ENCODE measurements at places on chromosomes 7 and 10.
A peak's percentile ranks its signal among the peaks of the same experiment; 100 is the strongest.

DNA sequence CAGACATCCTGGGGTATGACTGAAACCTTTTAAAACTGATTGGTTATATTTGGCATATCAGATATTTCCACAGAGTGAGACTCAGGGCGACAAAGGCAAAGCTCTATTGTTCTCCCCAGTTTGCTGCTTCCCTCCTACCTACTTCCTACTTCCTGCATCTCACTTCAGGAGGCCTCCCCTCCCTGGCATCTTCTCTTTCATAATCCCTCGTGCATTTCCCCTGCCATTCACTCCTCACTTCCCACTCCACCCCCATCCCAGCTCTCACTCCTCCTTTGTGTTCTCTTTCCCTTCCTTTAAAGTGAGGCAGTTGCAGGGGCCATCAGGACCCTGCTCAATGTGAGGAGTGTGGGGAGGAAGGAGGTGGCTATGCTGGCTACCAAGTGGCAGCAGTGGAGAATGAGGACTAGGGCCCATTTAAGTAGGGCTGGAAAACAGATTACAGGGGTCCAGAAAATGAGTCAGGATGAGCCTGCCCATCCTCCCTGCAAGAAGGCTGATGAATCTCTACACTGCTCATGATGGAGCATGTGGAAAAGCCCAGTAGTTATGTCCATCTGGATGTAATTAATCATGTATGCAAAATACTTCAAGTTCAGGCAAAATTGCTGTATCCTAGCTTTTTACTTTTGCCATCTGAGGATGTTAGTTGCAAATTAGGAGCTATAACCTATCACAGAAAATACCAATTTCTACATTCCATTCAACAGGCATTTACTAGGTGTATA lies 311.8 kb upstream of the IMMP2L start:
- DNase-seq, result no peak

- DNase-seq, result no peak
Measured at GRCh38 chr7:128270826-128271272, 29.8 kb downstream of the LEP start.

- DNase-seq, result no peak
Measured at GRCh38 chr7:5477723-5478531, 54.3 kb upstream of the TNRC18 start.

DNA sequence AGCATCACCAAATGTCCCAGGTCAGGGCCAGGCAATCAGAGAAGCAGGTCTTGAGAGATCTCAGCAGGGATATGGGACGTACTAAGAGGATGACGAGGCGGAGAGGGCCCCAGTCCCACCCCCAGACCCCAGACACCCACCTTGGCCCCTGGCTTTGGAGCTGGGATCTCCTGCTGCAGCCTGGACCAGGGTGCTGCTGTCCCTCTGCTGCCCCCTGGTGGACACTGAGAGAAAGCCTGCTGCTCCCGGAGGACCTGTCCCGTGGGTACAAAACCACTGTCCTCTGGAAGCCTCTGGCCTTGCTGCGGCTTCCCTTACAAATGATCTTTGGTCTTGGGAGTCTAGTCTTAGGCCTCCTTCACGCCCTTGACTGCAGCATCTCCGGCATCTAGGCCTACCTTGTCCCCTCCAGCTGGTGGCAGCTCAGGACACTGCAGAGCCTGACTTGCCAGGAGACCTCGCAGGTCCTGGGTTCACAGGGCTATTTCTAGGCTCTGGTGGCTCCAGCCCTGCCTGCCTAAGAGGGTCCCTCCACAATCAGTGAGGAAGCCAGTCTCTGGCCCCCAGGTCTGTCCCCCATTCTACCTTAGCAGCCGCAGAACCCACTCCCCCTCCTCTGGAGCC lies 97.1 kb downstream of the RGS10 start:
- DNase-seq, result peak; percentile 98

- DNase-seq, result no peak
Measured at GRCh38 chr7:27094304-27095049, 1.3 kb downstream of the HOXA1 start.

- no peak for DNase-seq
Measured at GRCh38 chr10:43392748-43393147, 16.2 kb downstream of the HNRNPF start.
